T1000 (cell line): ENCODE measurements at places on chromosomes 6 and 20.

DNA sequence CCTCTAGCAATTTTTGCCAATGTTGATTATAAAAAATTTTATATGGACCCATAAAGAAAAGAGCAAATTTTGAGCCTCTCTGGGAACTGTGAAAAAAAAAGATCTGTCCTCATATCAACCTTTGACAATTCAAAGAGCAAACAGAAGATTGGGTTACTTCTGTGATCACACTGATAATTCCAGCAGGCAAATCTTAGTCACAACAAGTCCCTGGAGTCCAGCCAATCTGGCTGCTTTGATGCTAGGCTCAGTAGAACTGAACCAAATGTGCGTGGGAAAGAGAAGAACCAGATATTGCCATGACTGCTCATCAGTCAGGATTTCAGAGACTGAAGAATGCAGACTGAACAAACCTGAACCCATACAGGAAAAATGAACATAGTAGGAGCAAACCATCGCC lies 438.4 kb upstream of the FLRT3 start:
- DNase-seq: peak; percentile 16

- DNase-seq: no peak
Observed at GRCh38 chr20:18133962-18134361, 3.7 kb upstream of the KAT14 start.

DNA sequence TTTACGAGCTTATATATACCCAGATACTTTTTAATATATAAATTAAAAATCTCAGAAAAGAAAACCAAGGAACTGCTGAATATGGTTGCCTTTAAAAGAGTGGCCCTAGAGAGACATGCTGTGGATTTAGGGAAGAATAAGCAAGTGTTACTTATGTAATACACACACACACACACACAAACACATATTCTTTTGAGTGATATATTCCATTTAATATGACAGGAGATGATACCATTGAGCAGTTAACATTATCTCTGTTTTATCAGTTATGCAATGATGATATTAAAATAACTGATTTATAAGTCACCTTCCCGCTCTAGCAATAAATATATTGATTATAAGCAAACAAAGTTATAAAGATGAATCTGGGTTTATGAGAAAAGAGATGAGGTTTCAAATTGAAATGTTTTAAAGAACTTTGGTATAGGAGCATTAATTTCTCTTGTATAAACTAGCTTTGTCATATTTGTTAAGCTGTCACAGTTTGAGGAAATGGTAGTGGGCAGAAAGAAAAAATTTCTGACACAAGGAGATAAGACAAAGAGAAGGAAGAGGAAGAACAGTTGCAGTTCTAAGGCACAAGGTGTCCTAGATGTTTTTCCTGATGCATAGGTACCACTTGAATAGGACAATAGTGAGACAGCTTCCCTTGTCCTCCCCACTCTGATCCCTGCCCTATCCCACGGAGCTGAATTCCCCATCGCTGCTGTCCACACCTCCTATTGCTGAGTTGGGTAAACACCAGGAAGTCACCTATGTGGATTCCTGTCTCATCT lies 26.4 kb downstream of the GPX5 start:
- no peak for DNase-seq

GRCh38 chr6:11766589-11767450 lies 11.8 kb downstream of the ADTRP start:
- peak; percentile 28 for DNase-seq

DNA sequence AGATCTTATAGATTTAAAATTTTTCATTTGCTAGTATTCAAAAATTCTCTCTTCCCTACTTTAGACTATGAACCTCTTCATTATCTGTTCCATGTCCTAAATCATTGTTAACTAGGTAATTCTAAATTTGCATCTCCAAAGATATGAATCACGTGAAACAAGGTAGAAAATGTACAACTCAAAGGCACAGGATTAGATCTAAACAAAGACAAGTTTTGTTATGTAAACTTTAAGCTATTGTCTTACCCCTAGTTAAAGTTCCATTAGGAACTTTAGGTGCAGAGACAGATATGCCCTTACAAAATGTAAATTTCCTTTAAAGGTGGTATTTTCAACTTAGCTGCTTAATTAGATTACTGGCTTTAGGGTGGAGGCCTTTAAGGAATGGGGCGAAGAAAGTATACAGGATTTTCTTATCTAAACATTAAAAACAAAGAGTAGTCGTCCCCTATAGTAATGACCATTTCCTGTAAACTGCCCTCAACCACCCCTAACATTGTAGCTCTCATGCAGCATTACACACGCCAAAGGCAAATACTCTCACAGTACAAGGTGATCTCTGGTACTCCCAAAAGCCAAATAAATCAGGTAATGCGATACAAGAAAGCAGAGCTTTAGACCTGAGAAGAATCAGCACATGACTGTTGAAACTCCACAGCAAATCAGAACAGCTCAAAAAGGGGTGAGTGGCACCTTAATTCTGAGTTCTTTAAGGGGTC lies 57.4 kb upstream of the MRAP2 start:
- no peak for DNase-seq

DNA sequence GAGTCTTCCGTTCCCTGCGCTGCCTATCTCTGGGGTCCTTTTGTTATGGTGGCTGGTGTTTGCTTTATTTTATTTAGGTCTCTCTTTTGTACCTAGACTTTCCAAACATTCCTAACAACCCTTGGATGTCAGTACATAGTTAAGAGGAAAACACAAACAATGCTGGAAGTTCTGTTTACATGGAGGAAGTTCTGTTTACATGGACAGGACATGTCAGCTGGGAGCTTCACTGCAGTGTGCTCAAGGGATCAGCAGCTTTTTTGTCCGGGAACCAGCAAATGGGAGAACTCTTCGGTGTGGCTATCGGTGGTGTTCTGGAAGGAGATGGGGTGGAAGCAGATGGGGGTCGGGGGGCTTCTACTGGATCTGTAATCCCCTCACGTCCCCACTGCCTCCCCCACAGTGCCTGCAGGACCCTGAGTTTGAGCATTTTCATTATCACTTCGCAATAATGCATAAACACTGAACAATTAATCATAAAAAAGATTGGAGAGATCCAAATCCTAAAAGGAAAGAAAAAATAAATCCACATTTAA lies 2.7 kb downstream of the SERPINB6 start:
- no peak for DNase-seq

- peak; percentile 71 for DNase-seq
Observed at GRCh38 chr6:44012078-44012493, 115.2 kb downstream of the MRPL14 start.

- DNase-seq: no peak
Observed at GRCh38 chr20:53888510-53888909, 181.9 kb downstream of the BCAS1 start.

- no peak for DNase-seq
Observed at GRCh38 chr6:44229376-44230033, 6.1 kb downstream of the SLC29A1 start.

DNA sequence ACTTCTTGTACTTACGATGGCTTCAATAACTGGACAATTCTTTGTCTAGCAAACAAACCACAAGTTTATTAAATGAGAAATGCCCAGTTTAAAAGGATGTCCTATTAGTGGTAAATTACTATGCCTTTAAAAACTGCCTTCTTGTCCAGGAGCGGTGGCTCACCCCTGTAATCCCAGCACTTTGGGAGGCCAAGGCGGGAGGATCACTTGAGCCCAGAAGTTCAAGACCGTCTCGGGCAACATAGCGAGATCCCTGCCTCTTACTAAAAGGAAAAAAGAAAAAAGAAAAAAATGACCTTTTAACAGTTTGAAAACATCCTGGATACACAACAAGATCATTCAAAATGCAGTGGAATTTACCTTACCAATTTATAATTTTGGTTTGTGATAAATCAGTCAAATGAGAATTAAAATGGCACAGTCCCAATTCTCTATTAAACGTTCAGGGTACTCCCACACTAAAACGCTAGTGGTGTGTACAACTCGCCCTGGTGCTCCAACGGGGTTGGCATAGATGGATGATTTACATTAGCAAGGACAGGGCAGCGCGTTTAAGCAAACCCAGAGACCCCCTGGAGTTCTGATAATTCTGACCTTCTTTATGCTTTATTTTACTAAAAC lies 2.3 kb downstream of the ZBTB2 start:
- DNase-seq: no peak

DNA sequence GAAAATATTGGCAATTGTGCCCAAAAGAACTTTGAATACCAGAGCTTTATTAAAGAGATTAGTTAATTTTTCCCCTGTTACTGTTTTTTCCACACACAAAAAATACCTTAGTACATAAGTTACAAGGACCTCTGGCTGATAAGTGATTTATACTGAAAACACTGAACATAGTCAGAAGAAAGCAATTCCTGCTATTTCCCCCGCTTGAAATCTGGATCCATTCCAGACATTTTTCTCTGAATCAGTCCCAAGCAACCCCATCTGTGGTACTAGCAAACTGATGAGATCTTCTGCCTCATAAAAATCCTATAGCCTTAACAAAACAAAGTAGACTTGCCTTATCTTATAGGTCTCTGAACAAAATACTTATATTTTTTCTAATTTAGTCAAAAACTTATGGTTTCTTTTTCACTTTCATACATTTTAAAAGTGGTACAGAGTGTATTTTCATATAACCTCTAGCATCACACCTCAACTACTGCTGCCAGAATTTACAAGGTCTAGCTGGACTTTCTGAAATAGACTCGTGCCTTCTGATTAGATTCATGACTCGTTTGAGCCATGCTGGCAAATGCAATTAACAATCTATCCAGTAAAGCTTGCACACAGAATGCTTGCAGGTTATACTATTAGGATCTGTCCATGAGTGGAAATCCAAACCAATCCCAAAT lies 111.9 kb downstream of the TBX18 start:
- peak; percentile 57 for DNase-seq

- DNase-seq: no peak
Observed at GRCh38 chr20:46900826-46901225, 6.2 kb downstream of the EYA2 start.

DNA sequence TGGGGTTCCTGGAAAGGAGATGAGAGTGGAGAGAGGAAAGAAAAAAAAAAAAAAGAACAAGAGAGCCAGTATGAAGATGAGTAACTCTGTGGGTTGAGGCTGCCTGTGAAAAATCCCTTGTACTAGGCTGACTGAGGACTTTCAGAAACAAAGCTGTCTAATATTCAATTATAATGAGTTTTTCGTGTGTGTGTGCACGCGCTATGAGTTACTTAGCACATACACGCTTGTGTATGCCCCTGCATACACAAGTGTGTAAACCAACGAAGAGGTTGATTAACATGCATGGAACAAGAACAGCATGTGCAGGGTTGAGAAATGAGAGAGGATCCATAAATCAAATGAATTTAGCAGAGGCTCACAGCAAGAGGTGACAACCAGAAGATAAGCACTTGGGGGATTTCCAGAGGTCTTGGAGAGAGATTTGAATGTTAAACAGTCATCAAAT lies 4.8 kb upstream of the RBPJL start:
- no peak for DNase-seq

- DNase-seq: no peak
Observed at GRCh38 chr6:137917551-137918325, 50.7 kb downstream of the TNFAIP3 start.

DNA sequence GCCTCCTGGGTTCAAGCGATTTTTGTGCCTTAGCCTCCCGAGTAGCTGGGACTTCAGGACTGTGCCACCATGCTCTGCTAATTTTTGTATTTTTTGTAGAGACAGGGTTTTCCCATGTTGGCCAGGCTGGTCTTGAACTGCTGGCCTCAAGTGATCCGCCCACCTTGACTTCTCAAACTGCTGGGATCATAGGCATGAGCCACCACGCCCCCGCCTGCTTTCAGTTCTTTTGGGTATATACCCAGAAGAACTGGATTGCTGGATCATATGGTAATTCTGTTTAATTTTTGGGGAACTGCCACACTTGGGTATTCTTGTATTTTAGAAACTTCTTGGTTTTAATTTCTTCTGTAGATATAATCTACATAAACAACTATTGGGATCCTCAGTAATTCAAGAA lies 17.0 kb downstream of the CDS2 start:
- DNase-seq: no peak

GRCh38 chr6:68572975-68573374 lies 62.1 kb upstream of the ADGRB3 start:
- no peak for DNase-seq

- no peak for DNase-seq
Observed at GRCh38 chr20:59103573-59103972, 60.0 kb upstream of the ZNF831 start.

DNA sequence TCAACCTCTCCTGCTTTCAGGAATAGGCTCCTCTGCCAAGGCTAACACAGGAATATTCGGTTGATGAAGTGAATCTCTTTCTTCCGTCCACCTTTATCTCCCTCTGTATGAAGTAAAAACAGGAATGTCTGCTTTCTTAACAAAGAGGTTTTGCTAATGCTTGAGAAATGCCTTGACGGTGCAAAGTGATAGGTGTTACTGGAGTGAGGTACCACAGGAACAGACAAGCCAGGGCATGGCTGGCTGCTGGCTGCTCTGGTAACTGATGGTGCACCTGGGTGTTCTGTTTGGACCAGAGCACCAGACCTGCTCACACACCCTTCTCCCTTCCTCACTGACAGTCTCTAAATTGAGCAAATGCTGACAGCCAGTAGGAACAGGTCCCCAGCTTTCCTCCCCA lies 174.0 kb upstream of the FBXL4 start:
- DNase-seq: no peak

DNA sequence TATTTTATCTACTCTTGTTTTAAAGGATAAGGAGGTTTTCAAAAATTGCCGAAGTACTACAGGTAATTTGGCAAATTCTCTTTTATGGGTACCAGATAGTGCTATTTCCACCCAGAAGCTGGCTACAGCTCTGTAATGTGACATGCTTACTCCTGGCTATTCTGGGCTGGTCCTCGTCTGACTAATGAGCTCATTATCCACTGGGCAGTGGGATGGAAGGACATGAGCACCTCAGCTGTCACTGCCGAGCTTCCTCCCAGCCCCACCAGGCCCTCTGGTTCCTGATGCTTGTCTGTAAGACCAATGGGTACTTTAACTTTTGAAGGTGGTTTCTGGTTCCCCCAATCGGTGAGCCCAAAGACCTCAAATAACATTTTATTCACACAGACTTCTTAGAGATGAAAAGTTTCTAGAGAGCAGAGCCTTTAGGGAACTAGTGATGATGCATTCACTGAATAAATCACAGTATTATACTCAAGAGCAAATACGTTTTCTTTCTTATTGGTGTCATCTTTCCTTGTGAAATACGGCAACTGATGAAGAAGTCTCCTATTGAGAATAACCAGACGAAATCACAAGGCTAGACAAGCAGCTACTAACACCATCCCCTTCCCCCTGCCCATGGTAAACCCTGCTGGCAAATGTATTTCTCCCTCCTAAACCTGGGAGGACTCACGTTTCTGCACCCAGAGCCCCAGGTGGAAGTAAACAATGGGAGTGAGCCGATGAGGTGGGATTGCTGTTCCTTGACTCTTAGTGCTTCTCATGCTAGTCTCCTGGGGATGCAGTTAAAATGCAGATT lies 80.8 kb downstream of the SLC22A3 start:
- DNase-seq: no peak

- DNase-seq: no peak
Observed at GRCh38 chr6:134058622-134059366, 6.4 kb upstream of the SLC2A12 start.

DNA sequence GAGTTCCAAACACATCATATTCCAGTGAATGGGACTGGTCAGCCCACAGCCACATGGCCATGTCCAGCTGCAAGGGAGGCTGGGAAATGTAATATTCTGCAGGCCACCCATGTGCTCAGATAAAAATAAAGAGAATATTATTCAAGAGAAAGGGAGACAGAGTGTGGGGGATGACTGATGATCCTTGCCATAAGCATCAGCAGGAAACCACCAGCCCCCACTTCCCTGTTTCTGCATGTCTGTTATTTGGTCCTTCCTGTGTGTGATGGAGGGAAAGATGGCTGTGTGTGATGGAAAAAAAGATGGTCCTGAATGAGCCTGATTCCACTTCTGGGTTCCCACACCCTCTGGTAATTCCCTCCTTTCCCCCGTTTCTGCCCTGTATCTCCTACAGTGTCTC lies 13.1 kb upstream of the RSPO4 start:
- DNase-seq: no peak
